ENCODE measurements at places on chromosomes 3 and 15.

DNA sequence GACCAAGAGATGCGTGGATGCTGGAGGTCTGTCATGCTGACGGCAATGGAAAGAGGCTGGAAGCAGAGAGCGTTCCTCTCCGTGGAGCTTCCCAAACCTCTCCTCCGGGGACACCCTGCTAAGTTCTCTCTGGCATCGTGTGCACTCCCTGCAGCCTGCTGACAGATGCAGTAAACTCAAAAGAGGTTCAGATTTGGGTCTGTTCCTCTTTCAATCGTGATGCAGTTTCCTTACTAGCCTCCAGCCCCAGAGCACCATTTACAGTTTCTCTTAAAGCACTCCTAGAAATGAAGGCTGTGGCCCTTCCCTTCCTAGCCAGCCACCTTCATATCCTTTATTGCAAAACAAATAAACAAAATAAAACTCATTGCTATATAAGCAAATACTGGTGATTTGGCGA lies 47.3 kb upstream of the LRRC58 start:
- no peak for DNase-seq

- DNase-seq, result no peak
Measured at GRCh38 chr15:33448151-33448550, 137.4 kb downstream of the RYR3 start.

GRCh38 chr3:178382449-178383061 lies 153.7 kb upstream of the KCNMB2 start:
- DNase-seq, result peak; percentile 53

GRCh38 chr3:67783281-67784250 lies 129.2 kb upstream of the SUCLG2 start:
- no peak for DNase-seq

GRCh38 chr3:8997151-8997550 lies 33.9 kb upstream of the RAD18 start:
- no peak for DNase-seq
